Brain (organoid and tissue), 16 donors: ENCODE measurements at places on chromosomes 4 and X. TPM values are rescaled to one million over a fixed set of nuclear protein-coding genes. Genes with fewer than 3 reads are reported as not detected.

PCSK1N gene
- polyA plus RNA-seq, result 267 TPM

RNF175 gene
- polyA plus RNA-seq, result 2.8 TPM

MAGEC2 gene
- 4.9 TPM for polyA plus RNA-seq

CLCN4 gene
- polyA plus RNA-seq, result 22.2 TPM

VAMP7 gene
- 18.9 TPM for polyA plus RNA-seq

GYG2 gene
- 6.1 TPM for polyA plus RNA-seq

HSD17B13 gene
- polyA plus RNA-seq, result 0.70 TPM

SLC7A11 gene
- 1.5 TPM for polyA plus RNA-seq

LDB2 gene
- polyA plus RNA-seq, result 13.2 TPM

PRDM8 gene
- 6.4 TPM for polyA plus RNA-seq

ARX gene
- polyA plus RNA-seq, result 1.6 TPM

FAM114A1 gene
- polyA plus RNA-seq, result 9.4 TPM

ZNF711 gene
- 10.1 TPM for polyA plus RNA-seq
